ENCODE measurements at places on chromosomes 6 and 20.

- no peak for DNase-seq
Observed at GRCh38 chr6:23305325-23305943, 736.1 kb downstream of the HDGFL1 start.

GRCh38 chr20:51731731-51732095 is 36.5 kb downstream of the ATP9A start:
- DNase-seq: no peak

GRCh38 chr6:141415896-141416295 is 716.8 kb upstream of the GJE1 start:
- no peak for DNase-seq

GRCh38 chr6:129748212-129748900 is 38.4 kb upstream of the ARHGAP18 start:
- DNase-seq: no peak

DNA sequence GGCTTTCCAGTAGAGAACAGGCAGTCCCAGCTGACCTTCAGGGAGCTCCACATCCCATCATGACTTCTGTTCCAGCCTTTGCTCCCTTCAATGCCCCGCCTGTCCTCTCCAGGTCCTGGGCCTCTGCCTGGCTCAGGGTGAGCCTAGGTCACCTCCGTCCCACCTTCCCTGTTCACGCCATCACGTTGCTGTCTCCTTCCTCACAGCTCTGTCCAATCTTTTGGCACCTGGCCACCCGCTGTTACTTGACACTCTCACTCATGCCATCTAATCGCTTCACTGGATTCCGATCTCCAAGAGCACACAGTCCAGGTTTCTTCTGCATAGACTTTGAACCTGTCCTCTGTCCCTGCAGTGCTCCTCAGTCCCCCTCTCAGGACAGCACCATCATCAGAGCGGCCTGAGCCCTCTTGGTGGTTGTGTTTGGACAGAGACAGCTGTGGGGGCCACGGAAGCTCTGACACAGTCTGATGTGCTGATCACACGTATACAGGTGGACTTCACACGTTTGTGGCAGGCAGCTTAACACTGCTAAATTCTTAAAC is 34.7 kb upstream of the TIAM2 start:
- DNase-seq: peak; percentile 43

DNA sequence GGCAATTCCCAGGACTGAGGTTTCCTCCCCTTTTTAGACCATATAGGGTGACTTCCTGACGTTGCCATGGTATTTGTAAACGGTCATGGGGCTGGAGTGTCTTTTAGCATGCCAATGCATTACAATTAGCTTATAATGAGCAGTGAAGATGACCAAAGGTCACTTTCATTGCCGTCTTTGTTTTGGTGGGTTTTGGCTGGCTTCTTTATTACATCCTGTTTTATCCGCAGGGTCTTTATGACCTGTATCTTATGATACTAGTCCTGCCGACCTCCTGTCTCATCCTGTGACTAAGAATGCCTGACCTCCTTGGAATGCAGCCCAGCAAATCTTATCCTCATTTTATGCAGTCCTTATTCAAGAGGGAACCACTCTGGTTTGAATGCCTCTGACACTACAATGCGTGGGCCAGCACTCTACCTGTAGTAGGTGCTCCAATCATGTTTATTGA is 190.1 kb downstream of the KCNQ5 start:
- no peak for DNase-seq

DNA sequence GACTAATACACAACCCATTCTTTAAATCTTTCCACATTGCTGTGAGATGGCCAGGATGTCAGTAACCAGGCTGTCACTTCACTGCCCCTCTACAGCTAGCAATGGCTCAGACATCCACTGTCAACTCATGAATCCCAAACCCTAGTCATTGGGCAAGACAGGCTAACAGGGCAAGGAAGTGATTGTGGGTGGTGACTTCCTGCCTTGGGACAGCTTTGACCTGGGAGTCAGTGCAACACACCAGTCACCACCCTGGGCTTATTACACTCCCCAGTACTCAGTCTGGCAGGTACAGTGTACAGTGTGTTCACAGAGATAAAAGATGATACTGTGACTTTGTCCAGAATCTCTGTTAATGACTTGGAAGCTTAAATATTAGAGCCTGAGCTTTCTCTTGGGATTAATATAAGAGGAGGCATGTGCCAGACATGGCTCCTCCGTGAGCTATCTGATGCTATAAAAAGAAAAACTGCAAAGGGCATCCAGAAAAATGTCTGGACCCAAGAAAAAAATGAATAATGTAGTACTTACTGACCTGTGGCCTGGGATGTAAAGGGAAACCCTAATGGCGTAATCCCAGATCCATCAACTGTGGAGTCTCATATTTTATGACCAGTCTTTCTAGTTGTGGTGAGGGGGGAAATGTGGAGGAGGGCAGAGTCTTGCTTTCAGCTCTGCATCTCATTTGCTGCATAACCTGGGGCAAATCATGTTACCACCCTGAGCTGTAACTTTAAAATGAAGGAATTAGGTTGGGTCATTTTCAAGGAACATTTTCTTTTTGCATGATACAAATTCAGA is 244.4 kb downstream of the SLC24A3 start:
- no peak for DNase-seq

DNA sequence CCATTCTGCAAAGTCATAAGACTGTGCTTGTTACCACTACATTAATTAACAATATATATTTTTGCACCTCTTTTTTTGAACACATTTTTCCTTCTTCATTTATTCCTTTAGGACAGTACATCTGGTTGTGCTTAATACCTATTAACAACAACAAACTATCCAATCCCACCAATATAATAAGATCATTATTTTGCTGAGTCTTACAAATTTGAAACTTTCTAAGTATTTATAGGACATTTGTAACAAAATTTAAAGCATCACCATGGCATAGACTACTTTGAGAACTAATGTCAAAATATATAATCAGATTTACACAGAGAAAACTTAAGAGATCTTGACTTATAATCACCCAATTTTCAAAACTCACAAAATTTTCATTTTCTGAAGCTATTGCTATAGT is 47.9 kb downstream of the FILIP1 start:
- DNase-seq: no peak

DNA sequence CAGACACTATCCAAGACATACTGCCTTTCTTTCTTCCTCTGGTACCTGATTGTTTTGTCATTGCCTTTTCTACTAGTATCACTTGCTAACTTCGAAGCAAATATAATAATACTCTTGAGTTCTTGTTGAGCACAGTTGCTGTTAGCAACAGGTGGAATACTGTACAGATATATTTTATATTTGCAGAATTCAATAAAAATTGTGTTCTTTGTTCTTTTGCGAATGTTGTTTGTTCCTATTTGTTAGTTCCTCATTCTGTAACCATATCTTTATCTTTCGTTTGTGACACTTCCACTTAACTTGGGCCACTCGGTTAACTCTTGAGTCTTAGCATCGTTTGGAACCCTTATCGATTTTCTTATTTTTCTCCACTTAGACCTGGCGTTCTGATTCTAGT is 868 bp downstream of the CYB5R4 start:
- DNase-seq: no peak

- DNase-seq: no peak
Observed at GRCh38 chr6:12379181-12379580, 89.0 kb downstream of the EDN1 start.

DNA sequence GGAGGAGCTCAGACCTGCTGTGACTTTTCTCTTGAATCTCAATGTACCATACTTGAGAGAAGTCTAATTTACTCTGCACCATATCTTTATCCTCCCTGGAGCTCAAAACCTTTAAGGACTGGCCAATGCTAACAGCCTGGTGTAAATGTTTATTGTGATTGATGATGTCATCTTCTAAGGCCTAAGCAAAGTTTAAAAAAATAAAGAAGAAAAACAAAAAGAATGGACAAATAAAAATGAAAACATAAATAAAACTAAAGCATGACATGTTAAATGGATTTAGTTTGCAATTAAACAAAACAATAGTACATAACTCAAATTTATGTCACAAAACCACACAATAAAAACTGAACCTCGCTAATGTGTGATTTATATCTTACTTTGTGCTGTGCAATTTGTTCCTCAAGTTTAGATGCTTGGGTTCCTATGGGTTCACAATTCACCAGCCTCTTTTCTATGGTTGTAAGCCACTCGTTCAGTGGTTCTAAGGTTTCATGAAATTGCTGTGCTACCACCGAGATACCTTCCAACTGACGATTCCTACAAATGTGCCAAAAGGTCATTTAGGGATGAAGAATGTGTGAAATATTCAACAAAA is 113.0 kb downstream of the DST start:
- no peak for DNase-seq

- DNase-seq: no peak
Observed at GRCh38 chr6:58073263-58073662, 755.8 kb downstream of the PRIM2 start.

DNA sequence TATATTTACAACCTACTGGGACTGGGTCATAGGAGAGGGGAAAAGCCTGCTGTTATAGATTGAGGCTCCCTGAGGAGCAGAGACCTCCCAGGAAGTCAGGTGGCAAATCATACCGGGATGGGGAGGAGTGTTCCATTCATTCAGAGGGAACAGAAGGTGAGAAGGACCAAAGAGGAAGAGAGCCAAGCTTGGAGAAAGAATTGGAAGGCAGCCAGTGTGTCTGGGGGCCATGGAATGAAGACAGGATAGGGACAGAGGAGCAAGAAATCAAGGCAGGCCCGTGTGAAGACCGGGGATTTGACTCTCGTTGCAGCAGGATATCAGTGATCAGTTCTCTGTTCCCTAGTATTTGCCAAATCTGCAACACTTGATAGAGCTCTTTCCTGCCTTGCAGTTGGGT is 5.7 kb upstream of the ZNF217 start:
- no peak for DNase-seq

GRCh38 chr20:17925141-17925939 is 43.3 kb downstream of the SNX5 start:
- peak; percentile 68 for DNase-seq

- DNase-seq: no peak
Observed at GRCh38 chr20:57564951-57565642, 4.2 kb downstream of the PCK1 start.

DNA sequence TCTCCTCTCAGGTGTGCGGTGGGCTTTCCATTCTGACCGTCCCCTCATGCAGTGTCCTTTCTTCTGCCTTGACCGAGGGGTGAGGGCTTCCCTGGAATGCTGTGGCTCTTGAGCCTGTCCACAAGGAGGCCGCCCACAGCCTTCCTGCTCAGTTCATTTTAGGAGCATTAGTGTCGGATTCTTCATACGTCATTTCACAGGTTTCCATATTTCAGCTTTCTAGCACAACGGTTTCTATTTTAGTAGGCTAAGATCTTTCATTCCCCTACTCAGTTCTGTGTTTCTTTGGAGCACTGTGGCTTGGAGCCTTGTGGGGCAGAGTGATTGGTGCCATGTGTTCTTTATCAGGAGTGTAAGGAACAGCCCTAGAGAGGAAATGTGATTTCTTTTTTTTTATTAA is 5.5 kb downstream of the PPP1R3G start:
- no peak for DNase-seq

GRCh38 chr6:41676431-41676830 is 38.2 kb downstream of the MDFI start:
- DNase-seq: no peak

GRCh38 chr20:50919567-50919966 is 11.7 kb downstream of the ADNP start:
- peak; percentile 39 for DNase-seq

DNA sequence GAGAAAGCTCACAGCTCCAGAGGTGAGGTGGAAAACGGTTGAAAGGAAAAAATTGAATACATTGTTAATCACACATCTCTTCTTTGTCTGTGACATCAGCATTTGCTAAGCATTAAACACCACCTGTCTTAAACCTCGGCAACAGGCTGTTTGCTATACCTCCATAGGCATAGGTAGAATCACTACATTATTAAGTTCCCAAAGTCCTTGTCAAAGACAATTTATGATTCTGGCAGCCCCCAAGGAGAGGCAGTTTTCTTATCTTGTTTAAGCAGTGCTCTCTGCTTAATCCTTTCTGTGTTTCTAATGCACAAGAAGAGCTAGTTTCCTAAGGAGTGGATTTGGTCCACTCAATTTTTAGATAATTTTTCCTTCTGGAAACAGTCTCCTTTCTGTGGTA is 249.7 kb downstream of the NKAIN2 start:
- peak; percentile 8 for DNase-seq

GRCh38 chr6:82131441-82131840 is 116.1 kb downstream of the IBTK start:
- peak; percentile 7 for DNase-seq

GRCh38 chr6:112221561-112221960 is 32.8 kb downstream of the LAMA4 start:
- no peak for DNase-seq

GRCh38 chr6:110874880-110875547 is 429 bp downstream of the AMD1 start:
- DNase-seq: peak; percentile 64

GRCh38 chr20:23334111-23334510 is 16.5 kb upstream of the NXT1 start:
- no peak for DNase-seq

DNA sequence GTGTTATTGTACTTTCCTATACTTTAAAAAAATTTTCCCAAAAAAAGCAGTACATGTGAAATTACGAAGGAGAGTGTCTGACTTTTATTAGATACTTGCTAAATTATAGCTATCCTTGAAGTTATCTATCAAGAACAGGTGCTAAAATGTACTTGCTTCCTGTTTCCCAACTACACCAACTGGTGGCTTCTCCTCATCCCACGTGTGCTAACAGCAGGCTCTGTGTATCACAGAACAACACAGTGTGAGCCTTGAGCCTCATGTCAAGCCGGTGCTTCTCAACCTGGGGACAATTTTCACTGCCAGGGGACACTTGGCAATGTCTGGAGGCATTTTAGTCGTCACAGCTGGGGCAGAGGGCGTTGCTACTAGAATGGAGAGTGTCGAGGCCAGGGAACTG is 36.2 kb upstream of the CDYL start:
- no peak for DNase-seq

- no peak for DNase-seq
Observed at GRCh38 chr20:62724692-62725595, 16.3 kb downstream of the NTSR1 start.

- DNase-seq: no peak
Observed at GRCh38 chr6:39577446-39578165, 147.6 kb downstream of the KIF6 start.

DNA sequence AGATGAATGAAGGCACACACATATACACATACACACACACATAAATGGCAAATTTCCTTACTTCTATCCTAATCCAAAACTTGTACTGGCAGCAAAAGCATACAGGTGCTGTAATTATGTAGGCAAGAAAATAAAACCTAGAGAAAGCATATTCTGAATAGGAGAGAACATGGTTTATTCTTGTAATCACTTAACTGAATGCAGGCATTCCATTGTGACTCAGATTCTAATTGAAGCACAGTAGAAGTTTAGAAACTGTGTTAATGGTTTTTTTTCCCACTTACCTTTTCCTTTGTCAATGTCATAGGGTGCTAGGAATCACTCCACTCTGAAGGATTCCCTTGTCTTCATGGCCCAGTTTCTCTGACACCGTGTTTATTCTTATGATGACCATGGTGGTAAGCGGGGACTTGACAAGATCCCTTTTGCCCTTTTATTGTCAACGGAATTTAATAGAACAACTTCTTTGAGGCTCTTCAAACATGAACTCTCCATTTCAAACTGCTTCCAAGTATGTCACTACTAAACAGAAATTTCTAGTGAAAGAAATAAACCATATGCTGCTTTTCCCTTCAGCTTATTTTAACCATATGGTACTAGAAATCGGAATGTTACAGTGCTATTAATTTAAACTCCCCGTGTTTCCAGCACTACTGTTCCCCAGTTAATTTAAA is 164.2 kb downstream of the OGFRL1 start:
- DNase-seq: no peak
